Anterior cingulate cortex (tissue), 58 donors: ENCODE measurements at places on chromosomes 16 and 17.

DNA sequence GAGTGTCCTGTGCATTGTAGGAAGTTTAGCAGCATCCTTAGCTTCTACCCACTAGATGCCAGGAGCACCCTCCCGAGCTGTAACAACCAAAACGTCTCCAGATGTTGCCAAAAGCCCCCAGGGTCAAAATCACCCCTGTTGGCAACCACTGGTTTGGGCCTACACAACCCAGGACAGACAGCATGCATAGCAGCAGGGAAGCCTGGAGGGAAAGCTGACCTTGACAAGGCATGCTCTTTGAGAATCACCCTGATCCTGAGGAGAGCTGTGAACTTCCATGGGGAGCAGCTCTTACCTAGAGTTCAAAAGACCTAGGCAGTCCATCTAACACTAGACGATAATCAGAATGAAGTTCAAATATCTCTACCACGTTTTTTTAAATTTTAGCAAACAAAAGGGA lies 9.2 kb downstream of the SKAP1 start:
- no peak for DNase-seq

DNA sequence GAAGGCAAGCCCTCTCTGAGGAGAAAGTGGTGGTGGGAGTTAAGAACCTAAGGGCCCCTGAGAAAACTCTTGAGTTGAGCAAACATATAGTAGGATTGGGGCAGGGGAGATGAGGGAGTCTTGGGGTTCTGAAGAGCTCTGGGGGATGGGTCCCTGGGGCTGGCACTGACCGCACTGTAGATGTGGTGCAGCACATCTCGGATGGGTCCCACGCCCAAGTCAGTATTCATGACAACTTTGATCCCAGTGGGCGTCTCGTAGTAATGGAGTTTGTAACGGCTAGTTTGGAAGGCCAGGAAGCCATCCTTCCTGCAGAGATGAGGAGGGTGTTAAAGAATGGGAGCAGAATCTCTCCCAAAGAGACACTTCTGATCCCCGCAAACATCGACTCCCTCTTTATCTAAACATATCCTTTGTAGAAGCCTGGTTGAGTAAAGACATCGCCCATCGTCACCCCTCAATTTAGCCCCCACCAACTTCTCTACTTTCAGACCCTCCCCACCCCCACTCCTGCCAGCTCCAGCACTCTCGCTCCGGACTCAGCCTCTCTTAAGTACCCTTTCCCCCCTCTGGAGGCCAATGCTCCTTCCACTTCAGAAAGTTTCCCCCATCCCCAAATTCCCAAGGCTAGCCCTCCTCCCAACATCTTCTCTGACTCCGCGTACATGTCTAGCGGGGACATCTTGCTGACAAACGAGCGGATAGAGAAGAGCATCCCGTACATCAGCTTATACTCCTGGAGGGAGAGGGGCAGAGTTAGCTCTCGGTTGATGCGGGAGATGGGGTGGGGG lies 710 bp downstream of the TRAPPC1 start:
- DNase-seq, result no peak

- DNase-seq, result peak; percentile 33
Observed at GRCh38 chr17:36703860-36704266, 102.5 kb downstream of the MRM1 start.

DNA sequence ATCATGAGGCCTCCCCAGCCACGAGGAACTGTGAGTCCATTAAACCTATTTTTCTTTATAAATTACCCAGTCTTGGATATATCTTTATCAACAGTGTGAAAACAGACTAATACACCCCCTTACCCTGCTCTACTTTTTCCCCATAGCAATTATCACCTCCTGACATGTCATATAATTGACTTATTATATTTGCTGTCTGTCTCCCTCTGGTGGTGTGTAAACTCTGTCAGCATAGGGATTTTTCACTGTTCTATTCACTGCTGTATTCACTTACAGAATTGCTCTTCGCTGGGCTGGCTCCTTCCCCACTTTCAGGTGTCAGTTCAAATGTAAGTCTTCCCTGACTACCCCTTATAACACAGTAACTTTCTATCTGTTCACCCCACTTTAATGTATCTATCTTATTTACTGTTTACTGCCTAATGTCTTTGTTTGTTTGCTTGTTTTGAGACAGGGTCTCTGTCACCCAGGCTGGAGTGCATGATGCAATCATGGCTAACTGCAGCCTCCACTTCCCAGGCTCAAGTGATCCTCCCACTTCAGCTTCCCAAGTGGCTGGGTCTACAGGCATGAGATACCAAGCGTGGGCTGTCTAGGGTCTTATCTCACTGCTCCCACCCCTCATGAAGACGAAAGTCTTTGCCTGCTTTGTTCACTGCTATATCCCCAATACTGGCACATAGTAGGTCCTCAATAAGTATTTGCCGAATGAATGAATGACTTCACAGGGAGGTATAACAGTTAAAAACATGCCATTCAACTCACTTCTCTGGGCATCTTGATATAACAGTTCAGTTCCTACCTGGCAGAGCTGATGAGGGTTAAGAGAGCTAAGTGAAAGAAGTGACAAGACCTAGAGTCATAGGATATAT lies 52.4 kb upstream of the CDH3 start:
- no peak for DNase-seq

DNA sequence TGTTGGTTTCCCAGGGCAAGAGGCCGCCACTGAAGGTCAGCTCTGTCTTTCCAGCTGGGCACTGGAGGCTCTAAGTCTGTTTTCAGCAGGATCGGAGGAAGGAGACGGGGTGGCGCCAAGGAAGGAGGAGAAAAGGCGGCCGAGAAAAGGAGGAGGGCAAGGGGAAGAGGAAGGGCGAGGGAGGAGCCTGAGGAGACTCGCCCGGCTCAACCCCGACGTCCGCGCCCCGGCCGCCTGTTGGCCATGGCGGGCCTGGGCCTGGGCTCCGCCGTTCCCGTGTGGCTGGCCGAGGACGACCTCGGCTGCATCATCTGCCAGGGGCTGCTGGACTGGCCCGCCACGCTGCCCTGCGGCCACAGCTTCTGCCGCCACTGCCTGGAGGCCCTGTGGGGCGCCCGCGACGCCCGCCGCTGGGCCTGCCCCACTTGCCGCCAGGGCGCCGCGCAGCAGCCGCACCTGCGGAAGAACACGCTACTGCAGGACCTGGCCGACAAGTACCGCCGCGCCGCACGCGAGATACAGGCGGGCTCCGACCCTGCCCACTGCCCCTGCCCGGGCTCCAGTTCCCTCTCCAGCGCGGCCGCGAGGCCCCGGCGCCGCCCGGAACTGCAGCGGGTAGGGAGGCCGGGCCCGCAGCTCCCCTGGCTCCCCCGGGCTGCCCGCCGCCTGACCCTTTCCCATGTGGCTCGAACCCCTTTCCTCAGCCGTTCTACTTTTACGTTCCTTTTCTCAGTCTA lies at the start of gene RNF135:
RNF135 (plus strand) TSS at position 209 of the 737 bp plus-strand sequence; CDS start at position 244, 35 bp downstream.
- peak; percentile 23 for DNase-seq

- DNase-seq, result no peak
Observed at GRCh38 chr16:67672306-67672705, 5.7 kb downstream of the C16orf86 start.

DNA sequence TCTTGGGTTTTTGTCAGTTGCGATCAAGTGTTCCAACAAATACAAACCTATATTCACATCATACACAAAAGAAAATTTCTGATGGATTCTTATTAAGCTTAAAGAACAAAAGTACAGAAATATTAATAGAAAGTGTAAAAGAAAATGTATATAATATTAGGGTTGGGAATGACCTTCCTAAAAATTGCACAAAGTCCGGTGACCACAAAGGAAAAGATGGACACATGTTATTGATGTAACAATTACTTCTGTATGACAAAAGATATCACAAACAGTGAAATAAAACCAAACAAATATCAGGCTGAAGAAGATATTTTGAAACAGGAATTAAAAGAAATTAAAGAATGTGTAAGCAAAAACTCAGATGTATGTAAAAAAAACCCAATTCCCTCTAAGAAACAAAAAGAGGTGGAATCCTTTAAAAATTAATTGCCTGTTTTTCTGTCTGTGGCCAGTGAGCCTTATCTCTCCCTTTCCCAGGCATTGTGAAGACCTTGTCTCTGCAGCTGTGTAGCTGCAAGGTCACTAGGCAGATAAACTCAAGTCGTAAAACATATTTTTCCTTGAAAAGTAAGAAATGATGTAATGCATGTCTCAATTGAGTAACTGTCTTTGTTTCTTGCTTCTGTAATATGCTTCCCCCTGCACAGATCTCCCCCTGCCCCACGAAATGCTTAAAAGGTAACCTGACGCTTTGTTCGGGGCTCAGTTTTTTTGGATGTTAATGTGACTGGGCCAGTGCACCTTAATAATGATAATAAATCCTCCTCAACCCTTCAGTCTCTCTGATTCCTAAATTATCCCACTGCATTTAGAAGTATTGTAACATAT lies 2.8 kb downstream of the ST6GALNAC1 start:
- no peak for DNase-seq

DNA sequence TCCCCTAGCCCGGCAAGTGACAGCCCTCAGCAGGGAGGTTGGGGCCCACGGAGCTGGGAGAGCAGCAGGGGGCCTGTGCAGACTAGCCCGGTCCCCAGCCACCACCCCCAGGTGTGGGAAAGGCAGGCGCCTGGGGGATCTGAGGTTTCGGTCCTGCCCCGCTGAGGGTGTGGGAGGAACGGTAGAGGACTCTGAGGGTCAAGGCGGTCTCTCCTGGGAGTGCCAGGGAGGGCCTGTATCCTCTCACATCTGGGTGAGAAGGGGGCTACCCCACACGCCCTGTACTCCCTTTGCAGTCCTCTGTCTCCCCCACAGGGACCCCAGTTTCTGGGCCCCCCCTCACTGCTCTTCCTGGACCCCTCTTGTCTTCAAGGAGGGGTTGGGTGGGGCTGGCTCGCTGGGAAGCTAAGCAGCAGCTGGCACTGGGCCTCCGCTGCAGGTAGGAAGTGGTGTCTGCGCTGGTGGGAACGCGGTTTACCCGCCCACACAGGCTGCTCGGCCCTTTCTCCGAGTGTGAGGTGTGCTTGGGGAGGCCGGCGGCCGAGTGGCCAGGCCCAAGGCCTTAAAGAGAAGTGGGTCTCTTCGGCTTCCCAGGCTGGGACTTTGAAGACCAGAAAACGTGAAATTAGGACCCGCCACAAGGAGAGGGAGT lies 15.4 kb downstream of the CD7 start:
- no peak for DNase-seq

DNA sequence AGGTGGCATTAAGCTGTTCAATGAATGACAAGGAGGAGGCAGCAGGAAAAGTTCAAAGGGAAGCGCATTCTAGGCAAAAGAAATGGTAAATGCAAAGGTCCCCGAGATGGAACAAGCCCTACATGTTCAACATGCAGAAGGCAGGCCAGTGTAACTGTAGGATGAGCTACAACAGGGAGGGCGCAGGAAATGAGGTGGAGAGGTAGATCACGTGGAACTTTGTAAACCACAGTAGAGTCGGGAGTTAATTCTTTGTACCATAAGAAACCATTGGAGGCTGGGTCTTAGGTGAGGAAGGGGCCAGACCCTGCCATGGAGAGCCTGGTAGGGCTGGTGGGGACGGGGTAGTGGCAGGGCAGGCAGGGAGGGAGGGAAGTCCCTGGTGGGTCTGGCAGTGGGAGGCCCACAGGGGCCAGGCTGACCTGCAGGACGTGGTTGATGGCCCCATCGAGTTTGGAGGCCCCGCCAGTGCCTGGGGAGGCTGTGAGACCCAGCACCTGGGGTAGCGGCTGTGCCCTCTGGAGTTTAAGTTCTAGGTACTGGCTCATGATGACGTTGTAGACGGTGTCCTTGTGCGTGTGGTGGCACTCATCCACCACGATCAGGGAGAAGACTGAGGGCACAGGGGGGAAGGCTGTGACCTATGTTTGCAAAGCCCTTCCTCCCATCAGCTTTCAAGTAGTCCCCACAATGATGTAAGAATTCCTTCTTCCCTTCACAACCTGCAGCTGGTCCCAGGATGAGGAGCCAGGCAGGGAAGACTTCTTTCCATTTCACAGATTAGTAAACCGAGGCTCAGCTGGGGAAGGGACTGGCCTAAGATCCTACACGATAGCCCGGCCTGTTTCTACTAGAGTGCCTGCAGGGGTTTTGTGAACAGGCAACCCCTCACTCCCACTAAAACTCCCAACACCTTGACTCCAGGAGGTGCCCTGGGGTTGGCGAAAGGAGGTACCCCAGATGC lies 1.9 kb downstream of the DHX58 start:
- no peak for DNase-seq

- no peak for DNase-seq
Observed at GRCh38 chr17:77444984-77445759, 304.4 kb downstream of the SEC14L1 start.

GRCh38 chr16:23944381-23944780 lies 108.6 kb downstream of the PRKCB start:
- no peak for DNase-seq

- no peak for DNase-seq
Observed at GRCh38 chr17:68832109-68832802, 122.9 kb downstream of the ABCA8 start.

- no peak for DNase-seq
Observed at GRCh38 chr16:79505344-79505743, 95.2 kb downstream of the MAF start.
